ENCODE measurements at places on chromosomes 5 and 9.

DNA sequence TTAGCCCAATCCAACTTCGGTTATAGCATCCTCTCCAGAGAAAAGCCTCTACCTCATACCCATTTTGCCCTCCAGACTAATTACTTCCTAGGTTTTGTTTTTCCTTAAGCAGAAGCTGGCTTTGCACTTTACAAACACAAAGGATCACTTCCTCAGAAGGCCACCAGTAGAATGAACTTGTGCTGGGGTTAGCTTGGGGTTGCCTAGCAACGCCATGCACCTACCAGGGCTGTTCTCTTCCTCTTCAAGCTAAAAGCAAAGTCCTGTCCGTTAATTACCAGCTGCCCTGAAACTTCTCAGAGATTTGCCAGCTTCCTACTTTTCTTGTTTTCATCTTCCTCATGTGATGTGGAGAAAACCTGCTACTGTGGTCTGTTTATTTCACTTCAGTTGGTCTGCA lies 132.0 kb upstream of the WWC1 start:
- no peak for DNase-seq

DNA sequence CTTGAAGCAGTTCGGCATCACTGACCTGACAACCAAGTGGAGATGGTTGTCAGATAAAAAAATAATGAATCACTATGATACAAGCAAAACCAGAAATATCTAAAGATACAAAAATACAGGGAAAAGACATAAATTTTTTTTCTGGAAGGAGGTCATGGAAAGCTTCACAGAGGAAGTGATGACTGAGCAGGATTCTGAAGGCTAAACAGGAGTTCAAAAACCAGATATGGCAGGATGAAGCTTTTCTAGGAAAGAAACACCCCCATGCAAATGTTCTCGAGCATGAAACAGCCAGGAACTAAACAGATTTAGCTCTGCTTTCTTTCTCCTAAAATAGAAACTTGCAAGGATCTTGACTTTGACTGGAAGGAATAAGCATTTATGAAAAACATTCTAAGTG lies 60.7 kb upstream of the IFNE start:
- DNase-seq: no peak

DNA sequence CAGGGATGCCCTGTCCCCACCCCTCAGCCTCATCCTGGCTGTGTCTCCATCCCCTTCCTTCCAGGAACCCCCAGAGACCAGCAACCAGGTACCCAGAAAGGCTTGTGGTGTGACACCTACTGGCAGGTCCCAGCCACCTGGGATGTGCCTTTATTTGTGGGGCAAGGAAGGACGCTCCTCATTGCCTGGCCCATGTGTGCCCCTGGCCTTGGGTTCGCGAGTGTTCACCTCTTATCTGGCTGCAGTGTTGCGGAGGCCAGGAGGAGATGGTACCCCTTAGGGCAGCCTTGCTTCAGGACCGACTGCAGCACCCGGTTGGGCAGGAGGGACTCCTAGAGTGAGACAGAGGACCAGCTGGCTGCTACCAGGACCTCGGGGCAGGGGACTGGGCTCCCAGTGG lies 8.8 kb downstream of the C9orf50 start:
- DNase-seq: no peak

DNA sequence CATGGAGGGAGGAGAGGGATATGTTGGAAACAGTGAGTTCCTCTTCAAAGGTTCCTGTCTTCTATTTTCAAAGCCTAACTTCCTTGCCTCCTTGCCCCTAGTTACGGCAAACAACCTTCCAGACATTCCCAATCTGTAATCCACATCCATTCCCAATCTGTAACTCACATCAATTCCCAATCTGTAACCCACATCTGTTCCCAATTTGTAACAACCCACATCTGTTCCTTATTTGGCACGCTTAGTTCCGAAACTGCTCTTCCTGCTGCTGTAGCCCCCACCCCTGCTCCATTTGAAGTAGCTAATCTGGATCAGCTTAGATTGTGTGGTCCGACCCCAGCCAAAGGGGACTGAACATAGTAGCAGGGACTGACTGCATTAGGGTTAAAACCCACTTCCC lies 23.9 kb upstream of the IDNK start:
- DNase-seq: no peak

- no peak for DNase-seq
Measured at GRCh38 chr9:4375424-4376200, 75.7 kb upstream of the GLIS3 start.

- no peak for DNase-seq
Measured at GRCh38 chr5:169917500-169917899, 62.8 kb downstream of the INSYN2B start.

Data from CD4-positive, alpha-beta T cell treated with Interleukin-15 for 4 hours (primary cell).